ENCODE measurements at places on chromosomes 4 and X.
A peak's percentile ranks its signal among the peaks of the same experiment; 100 is the strongest.

DNA sequence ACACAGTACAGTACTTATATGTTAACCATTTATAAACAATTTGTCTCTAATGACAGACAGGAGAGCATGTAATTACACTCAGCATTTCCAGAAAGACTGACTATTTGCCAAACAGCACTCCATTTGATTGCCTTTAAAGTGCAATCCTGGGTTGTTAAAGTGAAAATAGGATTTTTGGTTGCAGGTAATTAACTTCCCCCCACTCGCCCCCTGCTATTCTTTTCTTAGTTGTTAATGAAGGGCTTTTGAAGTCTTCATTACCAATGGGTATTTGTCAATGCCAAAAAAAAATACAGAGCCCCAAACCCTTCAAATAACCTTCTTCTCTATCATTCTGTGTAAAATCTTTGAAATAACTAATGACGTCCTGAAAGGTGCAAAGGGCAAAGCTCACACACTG is 825.6 kb downstream of the STPG2 start:
- no peak for DNase-seq

GRCh38 chrX:23670528-23670927 is 3.2 kb downstream of the PRDX4 start:
- no peak for DNase-seq

GRCh38 chr4:15366721-15367120 is 61.1 kb upstream of the C1QTNF7 start:
- no peak for DNase-seq

- no peak for DNase-seq
Observed at GRCh38 chr4:124537971-124538370, 174.6 kb downstream of the ANKRD50 start.

DNA sequence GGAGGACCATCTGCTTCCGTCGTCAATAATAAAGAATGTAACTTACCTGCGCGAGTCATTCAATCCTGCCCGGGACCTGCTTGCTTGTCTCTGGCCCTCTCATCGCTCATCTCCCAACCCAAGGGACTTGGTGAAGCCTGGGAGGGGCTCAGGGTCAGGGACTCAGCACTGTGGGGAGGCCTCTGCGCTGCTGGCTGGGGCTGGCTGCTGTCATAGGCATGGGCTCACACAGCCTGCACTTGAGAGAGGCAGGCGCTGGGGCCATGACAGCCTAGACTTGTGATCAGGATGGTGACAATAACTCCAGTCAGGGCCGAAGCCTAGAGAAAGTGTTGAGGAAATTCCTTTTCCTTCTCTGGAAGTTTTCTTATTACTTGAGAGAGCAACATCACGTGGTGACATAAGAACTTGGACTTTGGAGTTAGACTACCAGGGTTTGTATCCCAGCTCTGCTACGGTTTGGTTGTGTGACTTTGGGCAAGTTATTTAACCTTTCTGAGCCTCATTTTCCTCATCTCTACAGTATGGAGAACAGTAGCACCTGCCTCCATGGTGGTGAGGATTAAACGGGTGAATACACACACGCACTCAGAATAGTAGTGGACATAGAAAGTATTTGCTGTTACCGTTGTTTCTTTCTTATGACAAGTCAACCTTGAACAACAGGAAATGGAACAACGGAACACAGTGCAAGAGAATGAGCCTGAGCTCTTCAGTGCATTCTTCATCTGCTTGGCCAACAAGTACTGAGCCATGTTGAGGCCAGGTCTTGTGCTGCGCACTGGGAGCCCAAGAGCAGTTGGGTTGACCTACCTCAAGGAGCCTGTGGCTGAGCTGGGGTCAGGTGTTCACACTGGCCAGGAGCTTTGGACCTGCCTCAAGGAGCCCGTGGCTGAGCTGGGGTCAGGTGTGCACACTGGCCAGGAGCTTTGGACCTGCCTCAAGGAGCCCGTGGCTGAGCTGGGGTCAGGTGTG is 60.5 kb downstream of the TBC1D14 start:
- DNase-seq: no peak

DNA sequence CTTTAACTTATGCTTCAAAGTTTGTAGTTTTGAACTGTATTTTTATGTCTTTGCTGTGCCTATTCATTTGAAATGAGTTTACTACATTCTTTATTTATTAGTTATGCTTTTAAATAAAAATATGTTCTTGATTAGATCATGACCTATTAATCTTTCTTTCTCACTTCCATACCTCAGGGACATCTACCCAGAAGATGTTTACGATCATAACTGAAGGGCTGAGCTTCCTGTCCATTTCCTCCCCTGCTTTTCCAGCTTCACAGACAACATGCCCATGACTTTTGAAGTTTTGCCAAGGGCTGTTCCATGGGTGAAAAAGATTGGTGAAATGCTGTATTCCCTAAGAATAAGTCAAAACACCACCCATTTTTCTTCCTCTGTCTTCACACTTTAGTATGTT is 99.7 kb upstream of the DDIT4L start:
- DNase-seq: no peak

GRCh38 chr4:67436742-67437141 is 108.6 kb downstream of the CENPC start:
- no peak for DNase-seq

- DNase-seq: no peak
Observed at GRCh38 chr4:184167576-184167975, 50.1 kb downstream of the ENPP6 start.

GRCh38 chr4:102759831-102760644 is 730 bp downstream of the MANBA start:
- no peak for DNase-seq

GRCh38 chr4:113467581-113467980 is 294.0 kb downstream of the CAMK2D start:
- DNase-seq: peak; percentile 29

- DNase-seq: no peak
Observed at GRCh38 chr4:184900184-184900583, 74.4 kb upstream of the ACSL1 start.

DNA sequence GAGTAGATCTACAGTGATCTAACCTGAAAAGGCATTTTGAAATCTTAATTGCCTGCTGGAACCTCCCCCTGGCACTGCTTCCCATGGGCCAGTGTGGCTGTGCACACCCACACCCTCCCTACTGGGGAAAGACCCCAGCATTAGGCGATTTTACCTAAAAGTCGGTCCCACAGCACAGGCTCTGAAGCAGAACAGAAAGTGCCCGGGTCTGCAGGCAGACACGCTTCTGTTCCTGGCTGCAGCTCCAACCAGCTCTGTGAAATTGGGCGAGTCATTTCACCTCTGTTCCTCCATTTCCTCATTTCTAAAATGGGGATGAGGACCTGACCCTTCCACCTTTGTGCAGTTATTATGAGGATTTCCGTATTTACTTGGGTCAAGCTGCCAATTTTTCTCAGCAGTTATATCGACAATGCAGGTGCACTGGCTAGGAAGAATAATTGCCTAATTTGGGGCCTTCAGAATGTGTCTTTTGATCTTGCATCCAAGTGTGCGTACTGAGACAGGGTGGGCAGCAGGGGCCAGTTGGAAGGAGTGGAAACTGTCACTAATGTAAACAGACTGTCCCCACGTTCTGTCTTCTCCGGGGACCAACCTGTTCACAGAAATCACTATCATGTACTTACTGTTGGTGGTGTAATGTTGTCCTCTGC is 7.1 kb downstream of the KLF3 start:
- DNase-seq: no peak

DNA sequence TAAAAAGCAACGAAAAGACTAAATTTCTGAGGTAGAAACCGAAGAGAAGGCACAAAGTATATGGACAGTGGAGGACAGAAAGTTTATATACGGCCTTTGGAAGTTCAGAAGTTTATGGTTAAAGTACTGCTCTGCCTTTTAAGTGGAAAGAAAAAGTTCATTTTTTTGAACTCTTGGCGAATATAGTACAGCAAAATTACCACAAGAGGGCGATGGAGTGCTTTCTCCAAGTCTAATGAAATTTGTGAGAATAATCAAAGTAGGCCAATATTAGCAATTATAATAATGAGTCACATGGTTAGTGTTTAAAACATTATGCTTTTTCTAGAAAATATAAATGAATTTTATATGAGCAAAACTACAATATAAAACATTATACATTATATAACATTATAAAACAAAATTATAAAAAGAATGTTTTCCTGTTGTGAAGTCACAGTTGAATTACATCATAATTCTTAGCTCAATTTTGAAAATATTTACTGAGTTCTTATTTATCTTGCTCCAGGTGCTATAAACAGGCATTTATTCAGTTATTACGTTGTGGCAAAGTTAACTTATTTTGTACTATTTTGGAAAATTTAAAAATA is 136.2 kb upstream of the BMPR1B start:
- DNase-seq: no peak

- DNase-seq: no peak
Observed at GRCh38 chr4:54256491-54257486, 27.7 kb downstream of the PDGFRA start.

- DNase-seq: no peak
Observed at GRCh38 chr4:17605236-17605635, 9.2 kb upstream of the MED28 start.

DNA sequence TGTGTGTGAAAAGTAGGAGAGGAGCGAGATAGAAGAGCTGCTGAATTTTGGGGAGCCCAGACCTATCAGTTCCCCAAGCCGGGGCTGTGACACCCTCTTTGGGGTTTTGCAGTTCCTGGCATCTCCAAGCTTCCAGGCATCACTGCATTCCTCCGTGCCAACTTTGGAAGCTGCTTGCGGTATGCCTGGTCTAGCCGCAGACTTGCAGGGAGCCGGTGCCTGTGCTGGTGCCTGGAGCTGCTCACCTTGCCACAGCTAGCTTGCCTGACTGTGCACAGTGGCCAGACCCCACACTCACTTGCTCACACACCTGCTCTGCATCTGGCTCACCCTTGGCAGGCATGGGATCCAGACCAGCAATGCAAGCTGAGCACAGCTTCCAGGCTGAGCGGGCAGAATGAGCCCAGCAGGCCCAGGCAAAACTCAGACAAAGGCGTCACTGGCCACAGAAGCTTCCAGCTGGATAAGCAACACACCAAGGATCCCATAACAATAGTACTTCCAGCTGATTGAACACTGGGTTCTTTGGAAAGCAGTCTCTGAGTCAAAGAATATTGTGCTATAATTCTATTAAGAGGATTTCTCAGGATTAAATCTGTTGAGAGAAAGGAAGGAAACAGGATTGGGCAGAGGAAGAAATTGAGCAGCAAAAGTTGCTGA is 390.9 kb downstream of the TEX13C start:
- DNase-seq: no peak

DNA sequence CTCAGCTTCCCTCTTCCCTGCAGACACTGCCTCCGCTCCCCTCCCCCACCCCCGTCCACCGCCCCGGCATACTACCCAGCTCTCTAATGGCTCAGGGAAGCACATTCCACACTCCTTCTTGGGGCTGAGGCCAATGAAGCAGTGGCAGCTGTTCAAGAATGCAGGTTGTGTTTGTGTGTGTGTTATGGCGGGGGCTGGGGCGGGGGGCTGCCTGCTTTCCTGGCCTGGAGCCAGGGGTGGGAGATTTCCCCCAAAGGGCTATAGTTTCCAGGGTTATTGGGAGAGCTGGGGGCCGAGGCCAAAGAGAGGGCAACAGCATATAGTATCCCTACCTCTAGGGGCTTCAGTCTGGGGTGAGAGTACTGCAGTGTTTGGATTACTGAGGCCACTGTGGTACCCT is 149.4 kb downstream of the EFNB1 start:
- no peak for DNase-seq

DNA sequence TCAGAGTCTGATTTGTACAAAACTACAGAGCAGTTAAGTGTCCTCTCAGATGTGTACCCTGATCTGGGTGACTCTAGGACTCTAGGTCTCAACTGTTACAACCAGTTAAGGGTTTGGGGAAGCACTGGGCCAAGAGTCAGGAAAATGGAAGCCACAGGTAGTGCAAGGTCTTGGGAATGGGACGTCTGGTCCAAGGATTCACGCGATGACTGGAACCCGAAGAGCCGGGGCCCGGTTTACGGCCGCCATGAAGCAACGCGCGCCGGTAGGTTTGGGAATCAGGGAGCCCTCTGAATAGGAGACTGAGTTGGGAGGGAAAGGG is 321 bp upstream of the HPRT1 start:
- no peak for DNase-seq

GRCh38 chr4:8400632-8401325 is 39.7 kb downstream of the ACOX3 start:
- no peak for DNase-seq

GRCh38 chr4:98745366-98745765 is 87.0 kb upstream of the TSPAN5 start:
- DNase-seq: no peak
